M059J (cell line): ENCODE measurements at places on chromosomes 12 and 14.

DNA sequence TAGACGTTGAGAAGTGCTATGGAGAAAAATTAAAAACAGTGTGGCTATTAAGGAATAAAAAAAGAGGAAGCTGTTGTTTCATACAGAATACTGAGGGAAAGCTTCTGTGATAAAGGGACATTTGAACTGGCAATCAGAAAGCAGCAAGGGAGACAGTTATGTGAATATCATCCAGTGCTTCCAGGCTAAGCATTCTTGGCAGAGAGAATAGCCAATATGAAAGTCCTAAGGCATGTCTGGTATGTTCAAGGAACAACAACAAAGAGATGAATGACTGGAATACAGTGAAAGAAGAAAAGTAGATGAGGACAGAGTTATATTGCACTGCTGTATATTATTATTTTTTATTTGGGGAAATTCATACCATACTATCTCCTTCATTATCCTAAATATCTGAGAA lies 23.9 kb downstream of the SCAF11 start:
- DNase-seq: peak; percentile 43

- no peak for DNase-seq
Measured at GRCh38 chr12:57093415-57094207, 4.7 kb downstream of the NAB2 start.

DNA sequence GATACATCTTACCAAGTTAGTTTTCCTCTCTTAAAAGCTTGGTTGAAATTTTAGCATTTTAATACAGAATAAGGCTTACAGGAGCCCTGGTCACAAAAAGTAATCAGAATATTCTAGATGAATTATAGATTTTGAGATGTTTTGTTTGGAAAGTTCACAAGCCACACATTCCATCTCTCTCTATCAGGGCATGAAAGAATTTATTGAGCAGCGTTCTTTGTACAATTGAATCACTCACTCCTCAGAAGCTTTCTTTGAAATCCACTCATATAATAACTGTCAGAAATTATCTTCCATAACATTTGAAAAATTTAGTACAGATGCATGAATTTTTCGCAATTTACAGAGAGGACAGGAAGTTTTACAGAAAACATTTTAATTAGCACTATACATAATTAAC lies 938.6 kb upstream of the MDGA2 start:
- no peak for DNase-seq

GRCh38 chr12:13198876-13199275 lies 2.4 kb downstream of the EMP1 start:
- peak; percentile 51 for DNase-seq

DNA sequence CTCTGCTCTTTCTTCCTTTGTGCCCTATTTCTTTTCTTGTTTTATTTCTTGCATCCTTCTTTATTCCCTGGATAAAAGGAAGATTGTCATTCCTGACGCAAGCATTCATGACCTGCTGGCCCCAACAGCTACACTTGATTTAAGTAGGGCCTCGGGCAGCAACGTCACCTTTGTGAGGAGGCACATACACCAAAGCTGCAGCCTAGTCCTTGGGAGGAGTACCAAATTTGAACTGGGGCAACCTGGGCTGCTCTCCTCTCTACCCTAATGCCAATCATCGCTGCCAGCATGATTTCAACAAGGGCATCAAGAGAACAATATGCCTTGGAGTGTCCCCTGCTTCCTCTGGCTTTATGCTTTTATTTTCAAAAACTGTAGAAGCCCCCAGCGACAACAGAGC lies 76.4 kb downstream of the C12orf50 start:
- DNase-seq: peak; percentile 3

- DNase-seq: no peak
Measured at GRCh38 chr14:70011098-70011497, 131.9 kb downstream of the SMOC1 start.

DNA sequence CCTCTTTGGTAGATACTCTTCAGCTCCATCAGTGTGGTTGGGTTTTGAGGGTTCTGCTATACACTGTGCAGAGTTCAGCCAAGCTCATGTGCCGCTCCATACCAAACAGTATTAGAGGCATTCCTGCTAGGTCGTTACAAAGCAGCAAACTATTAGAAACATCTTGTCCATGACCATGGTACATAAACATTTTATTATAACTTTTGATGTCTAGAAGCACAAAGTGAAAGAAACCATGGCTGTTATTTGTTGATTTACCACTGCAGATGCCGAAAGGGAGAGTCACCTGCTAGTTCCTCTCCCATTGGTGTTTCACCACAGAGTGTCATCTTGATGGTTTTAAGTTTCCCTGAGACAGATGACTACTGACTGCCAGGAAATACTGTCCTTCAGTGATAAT lies 242.0 kb downstream of the ADAMTS20 start:
- DNase-seq: peak; percentile 50

GRCh38 chr14:59305836-59306555 lies 117.5 kb downstream of the DAAM1 start:
- peak; percentile 65 for DNase-seq

DNA sequence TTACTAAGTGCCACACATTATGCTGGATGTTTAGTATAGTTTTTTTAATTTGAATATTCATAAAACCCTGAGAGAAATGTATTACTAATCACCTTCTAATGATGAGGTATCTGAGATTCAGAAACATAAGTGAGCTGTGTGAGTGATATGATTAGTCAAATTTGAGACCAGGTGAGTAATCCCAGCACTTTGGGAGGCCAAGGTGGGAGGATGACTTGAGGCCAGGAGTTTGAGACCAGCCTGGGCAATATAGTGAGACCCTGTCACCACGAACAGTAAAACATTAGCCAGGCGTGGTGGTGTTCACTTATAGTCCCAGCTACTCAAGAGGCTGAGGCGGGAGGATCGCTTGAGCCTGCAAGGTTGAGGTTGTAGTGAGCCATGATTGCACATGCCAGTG lies 438.4 kb downstream of the RAD51B start:
- no peak for DNase-seq

DNA sequence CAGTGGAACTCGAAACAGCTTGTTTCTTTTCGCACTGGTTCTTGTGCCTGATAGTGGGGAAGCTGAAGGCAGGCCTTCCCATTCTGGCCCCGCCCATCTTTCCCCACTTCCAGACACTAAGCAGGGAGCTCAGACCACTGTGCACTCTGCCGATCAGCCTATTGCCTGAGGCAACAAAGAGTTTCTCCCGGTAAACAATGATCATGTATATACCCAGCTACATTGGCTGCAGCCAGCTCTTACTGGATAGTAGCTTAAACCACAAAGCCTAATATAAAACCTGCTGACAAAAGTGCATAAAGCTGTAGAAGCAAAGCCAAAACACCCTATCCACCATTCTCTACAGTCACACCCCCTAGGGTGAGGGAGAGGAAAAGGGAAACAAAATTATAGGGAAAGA lies 24.7 kb upstream of the GLIPR1 start:
- DNase-seq: peak; percentile 81
